Skin of body (tissue), 3 donors: ENCODE measurements at places on chromosomes 5 and 9.

DNA sequence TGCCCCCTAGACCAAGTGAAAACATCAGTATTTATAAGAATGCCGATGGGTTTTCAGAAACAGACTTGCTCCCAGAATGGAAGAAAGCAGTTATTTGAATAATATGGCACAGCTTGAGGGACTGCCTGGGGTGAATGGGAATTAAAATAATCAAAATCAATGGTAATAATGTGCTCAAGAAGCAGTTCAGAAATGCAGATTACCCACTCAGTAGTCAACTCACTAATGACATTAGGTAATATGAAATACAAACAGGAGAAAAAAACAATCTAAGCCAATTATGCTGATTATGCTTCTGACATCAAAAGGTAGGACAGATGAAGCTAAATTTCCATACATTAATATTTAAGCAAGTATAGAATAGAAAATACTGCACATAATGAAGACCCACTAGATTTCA is 179.3 kb downstream of the ENC1 start:
- DNase-seq: no peak

GRCh38 chr5:6904860-6905259 is 191.6 kb downstream of the TENT4A start:
- DNase-seq: no peak

DNA sequence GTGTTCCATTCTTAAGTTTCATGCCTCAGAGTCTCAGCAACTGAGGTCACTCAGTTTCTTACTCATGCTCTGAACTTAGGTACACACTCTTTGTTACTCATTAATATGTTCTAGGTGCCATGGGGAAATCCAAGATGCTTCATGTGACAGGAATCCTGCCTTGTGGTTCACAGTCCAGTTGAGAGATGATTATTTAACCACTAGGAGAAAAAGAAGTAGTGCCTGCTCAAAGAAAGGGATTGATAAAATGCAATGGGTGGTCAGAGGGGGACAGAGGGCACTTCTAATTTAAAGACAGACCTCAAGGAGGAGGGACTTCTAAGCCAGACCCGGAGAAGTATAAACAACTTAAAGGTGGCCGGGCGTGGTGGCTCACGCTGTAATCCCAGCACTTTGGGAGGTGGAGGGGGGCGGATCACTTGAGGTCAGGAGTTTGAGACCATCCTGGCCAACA is 69.0 kb downstream of the UGCG start:
- DNase-seq: no peak

- no peak for DNase-seq
Observed at GRCh38 chr5:38263983-38264382, 5.6 kb downstream of the EGFLAM start.

DNA sequence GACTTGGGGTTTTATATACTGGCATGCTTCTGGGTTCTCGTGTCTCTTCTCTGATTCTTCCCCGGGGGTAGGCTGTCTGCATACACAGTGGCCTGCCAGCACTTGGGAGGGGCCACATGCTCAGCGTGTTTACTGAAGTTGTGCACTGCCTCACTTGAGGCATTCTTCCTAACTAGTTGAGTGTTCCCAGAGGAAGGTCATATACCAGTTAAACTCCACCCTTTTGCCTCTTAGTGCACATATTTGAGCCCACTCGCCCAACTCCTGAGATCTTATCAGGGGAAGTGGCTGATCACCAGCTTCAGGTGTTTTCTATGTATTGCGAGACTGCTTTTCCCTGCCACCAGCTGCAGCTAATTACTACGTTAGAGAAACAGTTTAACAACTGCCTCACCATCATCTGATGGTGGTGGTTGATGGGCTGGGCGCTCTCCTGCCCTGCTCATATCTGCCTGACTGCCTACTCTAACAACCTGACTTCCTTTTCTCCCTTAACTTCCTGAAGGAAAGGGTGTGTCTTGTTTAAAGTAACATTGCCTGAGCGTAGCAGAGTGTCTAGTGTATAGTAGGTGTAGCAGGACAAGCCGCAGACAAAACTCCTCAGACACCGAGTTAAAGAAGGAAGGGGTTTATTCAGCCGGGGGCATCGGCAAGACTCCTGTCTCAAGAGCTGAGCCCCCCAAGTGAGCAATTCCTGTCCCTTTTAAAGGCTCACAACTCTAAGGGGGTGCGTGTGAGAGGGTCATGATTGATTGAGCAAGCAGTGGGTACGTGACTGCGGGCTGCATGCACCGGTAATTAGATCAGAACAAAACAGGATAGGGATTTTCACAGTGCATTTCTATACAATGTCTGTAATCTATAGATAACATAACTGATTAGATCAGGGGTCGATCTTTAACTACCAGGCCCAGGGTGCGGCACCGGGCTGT is 60.1 kb upstream of the CLINT1 start:
- peak; percentile 9 for DNase-seq

- no peak for DNase-seq
Observed at GRCh38 chr5:23466401-23466912, 41.0 kb upstream of the PRDM9 start.

GRCh38 chr5:139473565-139473964 is 2.8 kb downstream of the SMIM33 start:
- peak; percentile 26 for DNase-seq

GRCh38 chr5:83586874-83587776 is 115.6 kb downstream of the VCAN start:
- DNase-seq: peak; percentile 32

DNA sequence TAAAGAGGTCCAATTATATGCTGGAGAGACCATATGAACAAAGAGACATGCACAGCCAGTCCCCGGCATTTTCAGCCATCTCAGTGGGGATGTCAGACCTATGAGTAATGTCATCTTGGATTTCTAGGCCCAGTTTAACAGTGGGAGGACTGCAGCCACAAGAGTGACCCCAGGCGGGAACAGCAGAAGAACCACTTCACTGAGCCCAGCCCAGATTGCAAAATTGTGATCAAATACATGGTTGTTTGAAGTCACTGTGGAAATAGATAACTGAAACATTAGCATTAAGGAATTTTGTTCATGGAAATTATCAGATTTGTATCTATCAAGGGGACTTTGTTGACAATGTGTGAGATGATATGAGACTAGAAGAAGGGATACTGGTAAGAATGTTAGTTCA is 42.1 kb upstream of the C9orf57 start:
- DNase-seq: no peak

DNA sequence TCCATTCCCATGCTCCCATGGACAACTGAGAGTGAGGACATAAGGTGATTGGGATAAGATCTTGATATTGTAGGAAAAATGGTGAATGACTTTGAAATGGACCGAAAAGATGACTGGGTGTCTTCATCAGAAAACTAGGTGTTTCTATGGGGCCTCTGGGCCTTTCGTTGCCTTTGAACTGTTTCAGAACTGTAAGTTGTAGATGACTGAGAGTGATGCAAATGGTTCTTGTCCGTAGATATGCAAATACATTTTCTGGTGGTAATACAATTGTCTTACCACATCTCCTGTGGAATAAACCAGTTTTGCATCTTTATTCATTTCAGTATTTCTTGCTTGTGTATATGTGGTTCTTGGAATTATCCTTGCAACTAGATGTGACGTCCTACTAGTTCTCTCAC is 16.0 kb upstream of the TEX48 start:
- DNase-seq: no peak

- no peak for DNase-seq
Observed at GRCh38 chr9:137029058-137029936, 1.3 kb upstream of the ABCA2 start.

- no peak for DNase-seq
Observed at GRCh38 chr9:137688725-137689124, 69.9 kb downstream of the EHMT1 start.

DNA sequence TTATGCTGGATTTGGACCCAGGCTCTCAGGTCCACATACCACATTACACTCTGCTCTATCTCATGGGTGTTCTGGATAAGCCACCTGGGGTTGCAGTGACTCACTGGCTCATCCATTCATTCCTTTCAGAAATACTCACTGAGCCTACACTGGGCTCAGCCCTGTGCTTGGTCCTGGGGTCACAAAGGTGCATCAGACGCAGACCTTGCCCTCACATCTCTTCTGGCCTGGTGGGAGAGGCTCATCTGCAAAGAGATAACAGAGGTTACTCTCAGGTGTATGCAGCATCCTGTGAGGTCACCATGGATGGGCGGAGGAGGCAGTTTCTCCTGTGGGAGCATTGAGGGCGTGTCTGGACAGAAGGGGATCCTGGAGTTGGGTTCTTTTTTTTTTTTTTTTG is 12.1 kb downstream of the CDHR2 start:
- no peak for DNase-seq

- DNase-seq: no peak
Observed at GRCh38 chr5:66741394-66741793, 145.2 kb downstream of the MAST4 start.

DNA sequence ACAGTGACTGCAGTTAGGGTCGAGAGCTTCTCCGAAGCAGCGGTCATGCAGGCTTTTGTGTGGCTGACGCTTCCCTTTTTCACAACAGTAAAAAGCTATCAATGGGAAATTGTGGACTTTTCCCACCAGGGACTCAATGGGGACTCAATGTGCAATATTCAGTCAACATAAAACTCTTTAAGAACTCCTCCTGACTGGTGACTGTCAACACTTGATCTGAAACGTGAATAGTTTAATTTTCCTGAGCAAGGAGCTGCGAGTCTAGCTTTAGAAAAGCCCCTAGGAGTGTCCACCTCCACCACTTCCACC is 28.7 kb downstream of the EXOC3 start:
- DNase-seq: no peak

DNA sequence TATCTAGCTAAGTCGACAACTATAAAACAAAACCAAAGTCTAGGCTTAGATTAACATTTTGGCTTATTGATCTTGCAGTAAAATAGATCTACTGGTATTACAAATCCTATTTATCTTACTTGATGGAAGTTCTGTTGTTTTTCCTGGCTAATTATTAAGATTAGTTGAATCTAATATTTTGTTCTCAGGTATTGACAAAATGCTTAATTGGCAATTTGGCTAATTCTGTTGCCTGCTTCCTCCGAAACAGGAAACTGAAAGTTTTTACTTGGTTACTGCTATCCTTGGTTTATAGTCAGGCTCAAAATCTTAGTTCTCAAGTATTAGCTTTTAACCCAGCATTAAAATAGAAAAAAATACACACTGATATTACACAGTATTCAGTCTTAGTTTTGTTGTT is 820.5 kb downstream of the NR2F1-AS1 start:
- no peak for DNase-seq

DNA sequence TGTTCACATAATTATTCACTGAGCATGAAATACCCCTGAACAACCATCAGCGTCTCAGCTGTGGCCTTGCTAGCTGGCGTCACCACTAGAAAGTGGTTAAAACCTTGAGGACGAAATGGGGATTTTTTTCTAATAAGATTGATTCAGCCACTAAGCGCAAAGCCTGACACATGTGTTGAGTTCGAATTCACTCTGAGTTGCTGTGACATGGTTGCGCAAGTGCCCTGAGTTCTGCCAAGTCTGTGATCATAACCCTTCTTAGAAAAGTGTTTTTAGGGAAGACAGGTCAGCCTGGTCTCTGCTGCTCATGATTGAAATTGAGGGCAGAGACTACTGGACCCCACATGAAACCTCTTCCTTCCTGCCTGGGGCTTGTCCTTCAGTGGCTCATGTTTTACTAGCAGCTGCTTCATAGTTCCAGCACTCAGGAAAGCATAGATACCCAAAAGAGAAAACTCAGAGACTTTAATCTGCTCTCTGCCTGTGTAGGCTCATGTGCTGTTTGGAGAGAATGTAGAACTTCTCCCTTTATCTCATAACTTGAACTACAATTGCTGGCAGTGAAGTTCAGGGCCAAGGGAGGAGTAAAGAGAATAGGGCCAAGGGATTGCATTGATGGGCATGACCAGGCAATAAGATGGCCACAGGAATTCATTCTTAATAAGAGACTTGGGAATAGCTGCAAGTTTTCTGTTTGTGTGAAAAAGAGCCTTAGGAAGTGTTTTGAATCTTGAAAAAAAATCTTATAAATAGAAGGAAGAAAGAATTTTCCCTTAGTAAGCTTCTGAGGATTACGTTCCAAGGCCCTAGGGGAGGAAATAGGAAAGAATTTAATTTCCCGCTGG is 66.8 kb upstream of the CXCL14 start:
- DNase-seq: peak; percentile 23

- DNase-seq: no peak
Observed at GRCh38 chr9:138022121-138022741, 144.6 kb downstream of the CACNA1B start.

DNA sequence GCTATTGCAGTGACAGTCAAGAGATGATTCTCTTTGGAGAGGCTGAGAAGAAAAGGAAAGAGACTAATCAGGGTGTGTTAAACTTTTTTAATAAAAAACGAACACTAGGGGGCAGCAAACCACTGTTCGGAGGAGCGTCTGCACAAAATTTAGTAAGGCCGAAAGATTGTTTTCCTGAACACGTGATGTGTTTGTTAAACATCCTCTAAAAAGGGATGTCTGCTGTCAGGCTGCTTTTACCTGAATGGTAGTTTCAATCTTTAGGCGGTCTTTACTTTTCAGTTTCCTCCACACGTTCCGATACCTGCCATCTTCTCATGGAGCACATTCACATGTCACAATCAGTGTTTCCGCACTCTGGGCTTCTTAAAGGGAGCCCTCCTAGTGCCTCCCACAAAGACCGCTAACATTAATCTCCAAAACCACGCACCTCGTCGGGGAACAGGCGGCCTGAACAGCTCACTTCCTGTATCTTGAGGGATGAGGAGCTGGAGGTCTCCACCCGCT is 125.2 kb downstream of the GPBP1 start:
- peak; percentile 80 for DNase-seq

DNA sequence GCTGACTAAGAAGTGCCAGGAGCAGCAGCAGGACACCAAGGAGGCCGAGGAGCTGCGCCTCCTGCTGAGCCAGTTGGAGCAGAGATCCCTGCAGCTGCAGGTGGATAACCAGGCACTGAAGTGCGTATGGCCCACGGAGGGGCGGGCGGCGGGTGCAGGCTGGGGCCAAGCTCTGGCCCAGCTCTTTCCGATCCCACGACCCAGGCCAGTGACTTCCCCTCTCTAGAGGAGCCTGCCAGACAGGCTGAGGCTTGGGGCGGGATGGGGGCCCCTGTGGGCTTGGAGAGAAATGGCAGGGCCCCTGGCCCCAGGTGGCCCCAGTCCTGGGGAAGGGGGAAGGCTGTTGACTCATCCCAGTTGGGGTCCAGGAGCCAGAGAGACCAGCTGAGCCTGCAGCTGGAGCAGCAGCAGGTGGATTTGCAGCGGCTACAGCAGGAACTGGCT is 3.6 kb downstream of the PTRH1 start:
- no peak for DNase-seq

DNA sequence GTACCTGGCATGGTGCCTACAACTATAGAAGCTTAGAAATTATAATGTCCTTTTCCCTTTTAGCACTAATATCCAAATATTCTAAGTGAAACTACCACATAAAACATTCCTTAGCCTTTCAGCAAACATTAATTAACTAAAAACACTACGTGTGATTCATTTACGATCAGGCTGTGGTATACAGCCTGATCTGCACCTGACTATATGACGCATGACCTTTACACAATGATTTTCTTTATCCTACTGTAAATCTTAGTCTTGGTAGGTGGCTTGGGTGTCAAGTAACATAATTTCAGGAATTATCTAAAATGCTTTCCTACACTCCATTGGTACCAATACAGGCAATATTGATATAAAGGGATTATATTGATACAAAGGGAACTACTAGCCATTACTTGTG is 686.7 kb downstream of the DTWD2 start:
- no peak for DNase-seq

GRCh38 chr9:71001780-71002386 is 119.5 kb downstream of the TRPM3 start:
- DNase-seq: no peak

- DNase-seq: no peak
Observed at GRCh38 chr5:173412566-173412965, 84.4 kb upstream of the STC2 start.

- no peak for DNase-seq
Observed at GRCh38 chr5:129345213-129345924, 114.7 kb upstream of the ADAMTS19 start.
